SHP77 (cell line): ENCODE measurements at places on chromosomes 4 and X.

DNA sequence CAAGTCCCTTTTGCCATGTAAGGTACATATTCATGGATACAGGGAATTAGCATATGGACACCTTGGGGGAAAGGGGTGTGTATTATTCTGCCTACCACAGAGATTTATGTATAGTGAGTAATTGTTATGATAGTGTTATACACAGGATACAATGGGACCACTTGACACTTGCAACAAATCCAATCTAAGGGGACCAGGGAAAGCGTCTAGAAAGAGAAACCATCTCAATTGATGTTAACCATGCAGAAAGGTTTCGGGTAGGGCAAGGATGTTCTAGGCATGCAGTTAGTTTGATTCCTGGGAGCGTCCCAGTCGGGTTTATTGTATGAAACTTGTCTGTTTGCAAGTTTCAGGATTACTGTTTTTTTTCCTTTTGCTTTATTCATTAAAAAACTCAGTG, 34.2 kb downstream of the MMRN1 start:
- no peak for DNase-seq

DNA sequence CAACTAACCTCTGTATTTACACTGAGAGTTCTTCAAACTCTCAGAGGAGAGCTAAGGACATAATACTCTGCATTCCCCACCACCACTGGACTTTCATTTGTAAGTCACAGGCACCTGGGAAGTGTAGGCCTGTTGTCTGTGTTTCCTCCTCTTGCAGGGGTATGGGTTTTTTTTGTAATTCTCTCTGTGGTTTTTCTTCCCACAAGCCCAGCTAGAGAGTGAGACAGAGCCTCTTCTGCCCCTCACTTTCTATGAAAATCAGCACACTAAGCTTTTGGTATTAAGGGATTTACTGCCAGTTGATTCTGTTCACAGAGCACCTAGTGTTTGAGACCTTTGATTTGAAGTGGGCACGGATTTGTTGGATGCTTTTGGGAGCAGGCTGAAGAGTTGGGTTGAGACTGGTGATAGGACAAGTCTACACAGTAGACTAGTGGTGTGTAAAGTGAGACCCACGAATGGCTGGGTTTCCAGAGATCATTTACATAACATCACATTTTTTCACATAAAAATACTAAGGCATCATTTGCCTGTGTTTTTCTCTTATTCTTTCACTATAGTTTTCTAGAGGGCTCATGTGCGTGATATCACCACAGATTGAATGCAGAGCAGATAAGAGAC, 28.9 kb upstream of the WDR17 start:
- DNase-seq = no peak

GRCh38 chr4:185700048-185700447, 111.9 kb downstream of the SORBS2 start:
- no peak for DNase-seq

DNA sequence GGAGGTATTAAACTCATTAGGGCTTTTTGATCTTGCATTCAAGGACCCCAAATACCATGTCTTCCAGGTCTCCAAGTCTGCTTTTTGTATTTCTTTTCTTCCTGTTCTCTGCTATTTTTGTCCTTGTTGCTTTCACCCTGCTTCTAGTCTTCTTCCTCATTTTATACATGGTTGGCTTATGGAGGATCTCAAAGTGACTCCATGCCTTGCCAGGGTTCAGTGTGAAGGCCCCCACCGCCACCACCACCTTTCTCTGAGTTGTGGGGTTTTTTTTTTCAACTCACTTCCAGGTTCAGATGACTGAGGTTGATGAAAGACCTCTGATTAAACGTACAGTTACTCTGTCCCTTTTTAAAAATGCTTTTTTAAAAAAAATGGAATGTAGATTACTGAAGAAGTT, 96.3 kb downstream of the MAML3 start:
- no peak for DNase-seq

- no peak for DNase-seq
These were observed 326.9 kb downstream of the PCDH19 start for GRCh38 chrX:100083211-100083610.
